ENCODE measurements at places on chromosomes 11 and 22.

GRCh38 chr11:21774212-21774611 is 418.7 kb upstream of the ANO5 start:
- no peak for DNase-seq

- DNase-seq, result no peak
These were observed 232.6 kb downstream of the CASP12 start for GRCh38 chr11:104665641-104666040.

GRCh38 chr22:17303840-17304779 is 65.2 kb upstream of the CECR2 start:
- peak; percentile 26 for DNase-seq

DNA sequence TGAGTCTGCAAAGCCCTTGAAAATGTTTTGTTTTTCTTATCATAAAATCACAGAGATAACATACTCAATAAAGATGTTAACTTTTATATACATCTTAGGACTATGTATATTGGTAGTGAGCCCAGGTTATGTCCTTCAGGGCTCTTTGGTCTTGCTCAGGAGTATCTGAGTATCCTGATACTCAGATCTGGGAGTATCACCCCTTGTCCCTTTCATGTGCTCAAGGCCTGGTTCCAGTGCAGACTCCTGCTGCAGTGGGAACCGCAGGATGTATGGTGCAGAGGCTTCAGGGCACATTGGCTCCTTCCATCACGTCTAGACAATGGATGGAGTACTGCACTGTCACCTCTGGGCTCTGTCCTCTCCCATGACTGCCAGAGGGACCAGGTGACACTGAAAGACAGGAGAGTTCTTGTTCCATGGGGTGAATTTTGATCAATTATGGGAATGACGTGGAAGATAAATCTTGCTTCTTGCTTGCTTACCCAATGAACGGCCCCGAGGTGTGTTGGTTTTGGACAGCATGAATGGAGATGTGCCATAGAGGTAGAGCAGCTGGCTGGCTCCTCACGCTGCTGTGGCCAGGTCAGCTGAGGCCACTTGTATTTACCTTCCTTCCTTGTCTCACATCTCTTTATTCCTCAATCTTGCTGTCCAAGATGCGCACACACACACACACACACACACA is 215.5 kb downstream of the ARHGAP42 start:
- no peak for DNase-seq

DNA sequence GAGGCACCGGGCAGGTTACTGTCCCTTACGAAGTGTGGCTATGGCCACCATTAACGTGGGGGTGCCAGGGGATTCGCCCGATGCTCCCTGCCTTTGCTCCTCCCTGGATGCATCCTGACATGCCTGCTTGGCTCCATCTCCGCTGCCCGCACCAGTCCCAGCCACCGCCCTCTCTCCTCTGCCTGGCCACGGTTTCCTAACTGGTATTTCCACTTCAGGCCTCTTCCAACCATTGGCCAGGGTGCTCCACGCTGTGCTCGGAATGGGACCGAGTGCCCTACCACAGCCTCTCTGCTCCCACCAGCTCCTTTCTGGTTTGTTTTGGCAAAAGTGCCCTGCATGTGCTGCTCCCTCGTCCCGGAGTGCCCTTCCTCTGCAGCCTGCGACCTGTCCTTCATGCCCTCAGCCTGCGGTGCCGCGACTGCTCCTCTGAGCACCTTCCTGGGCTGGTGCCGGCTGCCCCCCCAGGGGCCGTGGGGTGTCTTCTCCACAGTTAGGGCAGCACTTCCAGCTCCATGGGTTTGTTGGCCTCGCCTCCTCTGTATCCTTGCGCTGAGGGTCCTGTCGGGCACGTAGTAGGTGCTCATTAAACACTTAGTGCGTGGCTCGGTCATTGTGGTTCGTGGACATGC is 12.6 kb upstream of the GRAMD4 start:
- DNase-seq, result no peak

- peak; percentile 40 for DNase-seq
These were observed 6.0 kb upstream of the AHNAK start for GRCh38 chr11:62552485-62553079.

- DNase-seq, result no peak
These were observed 1312.9 kb downstream of the FAM181B start for GRCh38 chr11:81420668-81421250.

- peak; percentile 30 for DNase-seq
These were observed 23.4 kb upstream of the RIC3 start for GRCh38 chr11:8192016-8192895.

GRCh38 chr11:69642913-69643632 is 2.1 kb downstream of the CCND1 start:
- DNase-seq, result peak; percentile 80

DNA sequence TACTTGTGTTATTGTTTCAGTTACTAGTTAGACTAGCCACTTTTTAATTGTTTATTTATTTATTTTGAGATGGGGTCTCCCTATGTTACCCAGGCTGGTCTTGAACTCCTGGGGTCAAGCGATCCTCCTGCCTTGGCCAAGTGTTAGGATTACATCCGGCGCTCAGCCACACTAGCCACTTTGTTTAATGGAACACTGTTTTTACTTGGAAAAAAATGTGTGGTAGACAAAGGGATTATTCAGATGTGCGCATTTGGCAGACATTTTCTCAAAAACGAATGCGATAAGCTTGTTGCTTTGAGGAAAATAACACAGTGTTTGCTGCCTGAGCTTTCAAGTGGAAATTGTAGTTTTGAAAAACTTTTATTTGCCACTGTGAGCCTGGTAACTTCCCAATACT is 51.0 kb downstream of the CTNND1 start:
- no peak for DNase-seq

- DNase-seq, result no peak
These were observed 14.9 kb downstream of the VSIG10L2 start for GRCh38 chr11:125960771-125961170.

GRCh38 chr11:75160220-75160757 is 9.4 kb downstream of the SLCO2B1 start:
- DNase-seq, result no peak

DNA sequence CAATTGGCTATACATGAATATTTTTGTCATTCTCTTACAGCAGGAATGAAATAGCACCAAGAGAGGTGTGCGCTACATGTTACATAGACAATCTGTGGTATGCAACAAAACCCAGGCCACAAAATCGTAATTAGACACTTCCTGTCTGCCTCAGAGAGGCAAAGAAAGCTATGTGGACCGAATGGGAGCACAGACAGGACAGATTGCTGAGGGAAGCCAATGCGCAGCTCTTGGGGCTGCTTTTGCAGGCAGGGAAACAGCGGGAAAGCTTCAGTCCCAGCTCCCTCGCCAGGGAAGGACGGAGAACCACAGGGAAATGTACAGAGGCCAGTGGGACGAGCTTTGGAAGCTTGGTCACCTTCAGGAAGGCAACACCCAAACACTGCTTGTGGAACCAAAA is 40.9 kb downstream of the SERPINH1 start:
- DNase-seq, result no peak

- DNase-seq, result peak; percentile 8
These were observed 11.1 kb upstream of the LDLRAD3 start for GRCh38 chr11:35932681-35933319.

DNA sequence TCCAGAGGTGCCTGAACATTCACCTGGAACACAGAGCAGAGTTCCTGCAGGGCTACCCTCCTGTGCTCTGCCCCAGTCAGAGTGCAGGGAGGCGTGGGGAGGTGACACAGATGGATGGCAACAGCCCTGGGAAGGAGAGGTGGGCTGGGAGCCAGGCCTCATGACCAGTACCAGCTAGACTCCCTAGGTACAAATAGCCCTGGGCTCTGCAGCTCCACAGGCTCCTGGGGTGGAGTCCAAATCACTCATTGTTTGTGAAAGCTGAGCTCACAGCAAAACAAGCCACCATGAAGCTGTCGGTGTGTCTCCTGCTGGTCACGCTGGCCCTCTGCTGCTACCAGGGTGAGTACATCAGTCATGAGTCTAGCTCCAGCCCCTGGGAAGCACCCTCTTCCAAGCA is at the start of gene SCGB1D2:
TSS of gene SCGB1D2 (plus strand) at position 219 of the 400 bp plus-strand sequence. CDS start at position 288, 69 bp downstream.
- no peak for DNase-seq

DNA sequence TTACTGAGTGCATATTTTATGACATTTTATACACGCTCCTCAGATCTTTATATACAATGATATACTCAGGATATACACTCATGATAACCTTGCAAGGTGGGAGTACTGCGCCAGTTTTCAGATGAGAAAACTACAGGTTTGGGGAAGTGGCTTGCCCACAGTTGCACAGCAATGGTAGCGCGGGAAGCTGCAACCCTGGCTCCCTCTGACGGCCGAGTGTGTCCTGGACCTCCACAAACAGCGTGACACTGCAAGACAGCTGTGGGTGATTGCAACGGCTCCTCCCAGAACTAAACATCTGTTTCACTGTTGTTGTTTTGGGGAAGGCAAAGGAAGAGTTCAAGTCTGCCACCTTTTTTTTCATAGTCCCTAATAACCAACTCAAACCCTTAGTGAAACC is 47.0 kb downstream of the PACSIN2 start:
- DNase-seq, result peak; percentile 28

DNA sequence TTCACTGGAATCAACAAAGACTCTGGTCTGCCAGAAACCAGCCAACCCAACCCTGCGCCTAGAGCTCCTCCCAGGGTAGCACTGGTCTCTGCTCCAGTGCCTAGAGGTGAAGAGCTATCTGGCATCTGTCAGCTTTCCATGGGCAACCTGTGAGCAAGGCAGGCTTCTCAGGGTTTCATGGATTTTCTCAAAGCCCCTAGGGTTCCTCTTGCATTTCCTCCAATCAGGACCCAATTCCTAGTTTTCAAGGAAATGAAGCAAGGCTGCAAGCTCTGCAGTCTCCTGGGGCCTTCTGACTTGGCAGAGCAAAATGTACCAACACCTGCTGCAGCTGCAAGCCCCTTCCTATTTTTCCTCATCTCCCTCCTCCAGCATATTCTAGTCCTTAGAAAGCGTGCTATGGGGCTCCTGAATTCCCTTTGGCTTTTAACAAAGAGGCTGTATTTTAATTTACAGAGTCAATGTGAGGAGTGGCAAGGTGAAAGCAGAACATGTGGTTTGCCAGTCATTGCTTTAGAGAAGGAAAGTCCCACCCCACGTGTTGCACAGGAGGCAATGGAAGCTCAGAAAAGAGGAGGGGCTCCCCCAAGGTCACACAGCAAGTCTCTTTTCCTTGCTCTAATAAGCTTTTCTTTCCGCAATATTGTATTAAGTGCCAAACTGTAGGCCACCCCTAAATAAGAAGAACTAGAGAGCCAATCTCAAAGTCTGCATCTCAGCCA is 33.0 kb upstream of the RIC3 start:
- DNase-seq, result peak; percentile 9

GRCh38 chr11:123479048-123479837 is 49.2 kb downstream of the GRAMD1B start:
- DNase-seq, result peak; percentile 20

DNA sequence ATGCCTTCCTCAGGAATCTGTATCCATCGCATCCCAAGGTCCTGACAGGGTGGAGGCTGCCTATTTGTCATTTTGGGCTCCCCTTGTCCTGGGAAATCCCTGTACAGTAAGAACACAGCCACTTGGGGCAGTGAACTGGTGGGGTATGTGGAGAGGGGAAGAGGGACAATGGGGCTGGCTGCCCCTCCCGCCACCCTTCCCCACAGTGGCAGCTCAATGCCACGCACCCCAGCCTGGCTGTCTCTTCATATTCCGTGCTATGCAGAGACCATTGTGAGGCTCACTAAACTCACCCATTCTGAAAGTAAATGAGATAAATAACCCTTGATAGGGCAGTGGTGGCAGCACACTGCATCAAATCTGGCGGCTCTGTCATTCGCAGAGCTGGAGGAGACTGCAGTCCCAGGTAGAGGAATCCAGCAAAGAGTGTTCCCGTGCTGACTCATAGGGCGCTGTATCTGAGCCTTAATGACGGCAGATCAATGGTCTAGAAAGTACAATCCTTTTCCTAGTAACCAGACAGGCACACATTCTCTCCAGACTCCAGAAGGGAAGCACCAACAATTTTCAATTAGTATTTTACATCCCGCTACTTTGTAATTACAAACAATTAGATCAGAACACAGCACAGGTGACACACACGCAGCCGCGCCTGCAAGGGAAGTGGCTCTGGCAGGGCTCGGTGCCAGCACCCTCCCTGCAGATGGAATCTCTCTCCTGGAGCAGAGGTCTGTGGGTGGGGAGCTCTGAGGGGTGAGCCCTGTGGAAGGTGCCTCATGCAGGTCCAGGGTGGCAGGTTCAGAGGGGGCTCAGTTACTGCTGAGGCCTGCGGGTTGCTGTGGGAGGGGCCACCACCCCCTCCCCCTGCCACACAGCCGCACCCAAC is 167.9 kb upstream of the B3GAT1 start:
- no peak for DNase-seq

- no peak for DNase-seq
These were observed 38.9 kb upstream of the TH start for GRCh38 chr11:2210366-2211112.

- DNase-seq, result no peak
These were observed 62.9 kb upstream of the LRRC4C start for GRCh38 chr11:41522391-41522790.

- DNase-seq, result no peak
These were observed 371.2 kb downstream of the DYNC2H1 start for GRCh38 chr11:103480421-103480820.

DNA sequence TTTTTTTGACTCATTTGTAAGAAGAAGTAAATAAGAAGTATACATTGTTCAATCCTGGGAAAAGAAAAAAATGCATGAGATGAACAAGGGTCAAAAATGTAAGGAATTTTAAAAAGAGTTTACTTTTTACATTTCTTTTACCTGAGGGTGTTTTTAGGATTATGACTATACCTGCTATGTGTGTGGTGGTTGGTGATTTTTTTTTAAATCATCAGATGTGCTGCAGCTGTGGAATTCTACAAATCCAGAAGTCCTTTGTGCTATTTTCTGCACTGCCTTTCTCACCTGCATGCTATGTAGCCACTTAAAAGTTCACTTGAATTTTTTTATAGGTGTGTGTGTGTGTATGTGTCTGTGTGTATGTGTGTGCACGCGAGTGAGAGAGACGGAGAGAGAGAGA is 185.3 kb downstream of the FAT3 start:
- DNase-seq, result no peak

GRCh38 chr11:72630104-72630852 is 43.9 kb downstream of the PDE2A start:
- DNase-seq, result no peak

DNA sequence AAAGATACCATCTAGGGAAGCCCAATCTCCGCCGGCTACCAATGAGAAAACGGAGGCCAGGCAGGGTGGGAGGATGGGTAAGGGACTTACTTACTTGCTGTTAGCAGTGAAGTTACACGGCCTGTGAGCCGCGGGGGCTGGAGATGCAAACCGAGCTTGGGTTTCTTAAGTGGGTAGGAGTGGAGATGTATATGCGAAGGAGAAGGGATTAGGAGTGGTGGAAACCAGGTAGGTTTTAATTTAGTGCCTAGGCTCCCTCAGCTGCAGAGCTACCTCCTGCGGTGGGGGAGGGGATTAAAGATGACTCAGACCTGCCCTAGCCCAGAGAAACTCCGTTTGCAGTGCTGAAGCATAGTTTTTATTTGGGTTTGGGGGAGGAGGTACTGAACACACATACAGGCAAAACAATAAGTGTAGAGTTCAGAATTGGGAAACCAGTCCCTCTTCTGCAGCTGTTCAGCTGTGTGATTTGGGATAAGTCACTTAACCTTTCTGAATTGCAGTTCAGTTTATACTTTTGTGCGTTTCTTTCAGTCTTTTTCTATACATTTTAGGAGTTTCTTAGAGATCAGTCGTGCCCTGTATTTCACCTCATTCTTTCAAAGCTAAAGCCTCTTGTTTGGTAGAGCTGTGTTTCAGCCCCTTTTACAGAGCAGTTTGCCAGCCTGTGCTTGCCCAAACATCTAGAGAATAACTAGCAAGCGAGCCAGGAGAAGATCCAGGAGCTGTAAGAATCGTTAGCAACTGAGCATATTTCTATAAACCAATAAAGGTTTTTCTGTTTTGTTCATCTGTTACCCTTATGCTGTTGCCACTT is 596 bp upstream of the TNRC6B start:
- peak; percentile 73 for DNase-seq
